HuH-7 (cell line): ENCODE measurements at places on chromosomes 12 and 14.

GRCh38 chr14:99320621-99321235 lies 48.7 kb upstream of the BCL11B start:
- DNase-seq, result no peak

DNA sequence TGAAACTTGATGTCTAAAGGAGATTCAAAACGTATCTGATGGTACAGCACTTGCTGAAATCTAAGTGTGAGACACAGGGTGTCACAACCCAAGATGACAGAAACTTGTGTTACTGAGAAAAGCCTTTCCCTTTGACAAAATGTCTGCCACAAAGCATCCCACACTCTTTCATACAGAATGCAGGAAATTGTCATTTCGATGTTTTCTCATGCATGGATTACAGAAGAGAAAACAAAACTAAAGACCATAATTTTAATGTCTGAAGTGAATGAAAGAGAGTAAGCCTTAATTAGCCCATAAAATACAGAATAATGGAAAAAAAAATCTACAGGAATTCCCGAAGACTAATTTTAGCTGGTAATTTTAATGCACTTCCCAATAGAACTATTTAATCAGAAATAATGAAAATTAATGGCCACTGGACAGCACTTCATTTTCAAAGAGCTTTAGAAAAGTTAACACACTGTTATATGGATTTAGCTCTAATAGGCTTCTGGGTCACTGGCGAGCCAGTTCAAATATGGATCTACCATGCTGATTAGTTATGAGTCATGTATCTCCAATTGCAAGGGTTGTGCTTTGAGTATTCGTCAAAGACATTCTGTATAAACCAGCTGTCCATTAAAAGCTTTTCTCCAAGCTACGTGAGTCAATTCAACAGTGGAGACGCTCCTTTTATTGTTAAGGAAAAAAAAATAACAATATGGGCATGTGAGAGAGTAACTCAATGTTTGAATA lies 656.7 kb downstream of the SLC16A7 start:
- no peak for DNase-seq

DNA sequence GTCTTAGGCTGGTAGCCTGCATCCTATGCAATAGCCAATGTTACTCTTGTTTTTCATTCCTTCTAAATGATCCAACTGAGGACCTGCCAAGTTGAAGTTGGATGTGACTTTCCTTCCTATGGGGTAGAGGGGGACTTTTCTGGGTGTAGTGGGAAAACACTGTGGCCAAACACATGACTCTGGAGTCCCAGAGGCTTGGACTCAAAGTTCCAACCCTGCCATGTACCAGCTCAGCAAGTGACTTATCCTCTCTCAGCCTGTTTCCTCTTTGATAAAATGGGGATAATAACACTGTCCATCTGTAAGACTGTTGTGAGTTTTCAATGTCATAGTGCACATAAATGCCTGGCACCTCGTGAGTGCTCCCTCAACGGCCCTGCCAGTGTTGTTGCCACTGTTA lies 97.0 kb downstream of the ZFP36L1 start:
- DNase-seq, result no peak

- peak; percentile 2 for DNase-seq
Measured at GRCh38 chr14:65753061-65753460, 340.5 kb downstream of the FUT8 start.

DNA sequence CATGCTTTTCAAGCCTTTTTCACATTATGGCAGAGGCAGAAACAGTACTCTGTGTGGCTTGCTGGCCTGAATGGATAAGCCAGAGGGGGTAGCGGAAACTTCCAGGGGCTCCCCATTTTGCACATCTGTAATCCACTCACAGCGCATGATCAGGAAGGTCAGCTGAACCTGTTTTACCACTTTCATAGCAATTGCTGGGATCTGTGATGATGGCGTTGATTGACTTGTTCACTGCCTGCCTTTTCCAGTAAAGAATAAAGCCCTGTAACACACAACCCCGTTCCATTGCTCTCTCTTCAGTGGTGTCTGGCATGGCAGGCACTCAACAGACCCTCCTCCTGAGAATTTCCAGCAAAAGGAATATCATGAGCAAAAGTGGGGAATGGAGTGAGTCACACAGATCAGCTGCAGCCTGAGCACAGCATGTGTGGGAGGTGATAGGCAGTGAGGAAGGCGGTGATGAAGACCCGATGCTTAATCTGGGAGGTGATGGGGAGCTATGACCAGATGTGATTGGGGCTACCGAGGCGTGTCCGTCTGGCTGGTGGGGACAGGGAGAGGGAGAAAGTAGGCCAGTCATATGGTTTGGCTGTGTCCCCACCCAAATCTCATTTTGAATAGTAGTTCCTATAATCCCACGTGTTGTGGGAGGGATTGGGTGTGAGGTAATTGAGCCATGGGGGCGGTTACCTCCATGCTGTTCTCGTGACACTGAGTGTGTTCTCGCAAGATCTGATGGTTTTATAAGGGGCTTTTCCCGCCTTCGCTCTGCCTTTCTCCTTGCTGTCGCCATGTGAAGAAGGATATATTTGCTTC lies 44.7 kb upstream of the CHST11 start:
- DNase-seq, result no peak

DNA sequence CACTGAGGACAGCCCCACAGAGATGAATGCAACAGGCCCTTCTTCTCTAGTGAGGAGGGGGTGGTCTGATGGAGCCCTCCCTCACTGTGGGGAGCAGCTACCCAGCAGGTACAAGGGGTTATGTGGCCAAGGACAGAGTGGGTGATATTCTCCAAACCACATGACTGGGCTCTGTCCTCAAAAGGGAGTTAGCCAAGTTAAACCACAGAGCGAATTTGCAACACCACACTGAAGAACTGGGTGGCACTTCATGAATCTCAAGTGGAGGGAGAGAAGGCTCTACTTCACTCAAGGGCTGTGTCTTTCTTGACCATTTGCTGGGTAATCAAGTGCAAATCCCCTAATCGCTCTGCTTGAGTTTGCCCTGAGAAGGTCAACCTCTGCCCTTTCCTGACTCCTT lies 12.5 kb downstream of the GPR68 start:
- DNase-seq, result no peak

GRCh38 chr14:89336338-89336737 lies 80.7 kb downstream of the FOXN3 start:
- no peak for DNase-seq

- no peak for DNase-seq
Measured at GRCh38 chr14:104294983-104295680, 156.7 kb downstream of the KIF26A start.
